ENCODE measurements at places on chromosomes 12 and 14.

GRCh38 chr12:53747095-53747494, 4.7 kb downstream of the CISTR start:
- DNase-seq: no peak

GRCh38 chr12:119700078-119700477, 32.1 kb downstream of the PRKAB1 start:
- DNase-seq: no peak

DNA sequence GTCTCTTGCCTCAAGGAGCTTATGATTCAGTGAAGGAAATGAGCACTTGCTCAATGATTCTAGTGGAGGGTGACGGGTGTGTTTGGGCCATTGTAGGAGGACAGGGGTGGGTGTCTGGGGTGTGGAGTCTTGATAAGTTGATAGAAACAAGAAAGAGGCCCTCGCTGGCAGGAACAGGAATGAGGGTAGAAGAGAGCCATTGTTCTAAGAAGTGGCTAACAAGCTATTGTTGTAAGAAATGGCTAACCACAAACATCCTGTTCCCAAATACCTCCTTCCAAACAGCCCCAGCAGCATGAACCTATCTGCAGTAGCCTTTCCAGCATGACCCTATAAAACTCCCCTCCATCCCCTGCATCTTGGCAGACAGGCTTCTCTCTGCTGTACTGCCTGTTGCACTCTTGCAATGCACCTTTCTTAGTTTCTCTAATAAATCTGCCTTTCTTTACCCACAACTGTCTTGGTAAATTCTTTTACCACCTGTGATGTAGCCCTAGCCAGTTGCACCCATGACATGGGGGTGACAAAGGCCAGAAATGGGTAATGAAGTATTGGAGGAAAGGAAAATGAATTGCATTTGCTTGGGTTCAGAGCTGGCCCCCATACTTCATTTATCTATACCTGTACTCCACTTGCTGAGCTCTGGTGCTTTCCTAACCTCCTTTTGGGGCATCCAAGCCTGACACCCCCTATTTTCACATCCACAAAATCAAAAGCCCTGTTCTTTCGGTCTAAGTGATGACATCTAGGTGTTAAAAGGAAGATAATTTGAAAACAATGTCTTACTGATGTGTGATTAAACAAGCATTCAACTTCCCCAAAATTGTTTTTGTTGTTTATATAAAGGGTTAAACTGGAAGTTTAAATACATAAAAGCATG, 389.1 kb downstream of the GRIN2B start:
- DNase-seq: peak; percentile 84

DNA sequence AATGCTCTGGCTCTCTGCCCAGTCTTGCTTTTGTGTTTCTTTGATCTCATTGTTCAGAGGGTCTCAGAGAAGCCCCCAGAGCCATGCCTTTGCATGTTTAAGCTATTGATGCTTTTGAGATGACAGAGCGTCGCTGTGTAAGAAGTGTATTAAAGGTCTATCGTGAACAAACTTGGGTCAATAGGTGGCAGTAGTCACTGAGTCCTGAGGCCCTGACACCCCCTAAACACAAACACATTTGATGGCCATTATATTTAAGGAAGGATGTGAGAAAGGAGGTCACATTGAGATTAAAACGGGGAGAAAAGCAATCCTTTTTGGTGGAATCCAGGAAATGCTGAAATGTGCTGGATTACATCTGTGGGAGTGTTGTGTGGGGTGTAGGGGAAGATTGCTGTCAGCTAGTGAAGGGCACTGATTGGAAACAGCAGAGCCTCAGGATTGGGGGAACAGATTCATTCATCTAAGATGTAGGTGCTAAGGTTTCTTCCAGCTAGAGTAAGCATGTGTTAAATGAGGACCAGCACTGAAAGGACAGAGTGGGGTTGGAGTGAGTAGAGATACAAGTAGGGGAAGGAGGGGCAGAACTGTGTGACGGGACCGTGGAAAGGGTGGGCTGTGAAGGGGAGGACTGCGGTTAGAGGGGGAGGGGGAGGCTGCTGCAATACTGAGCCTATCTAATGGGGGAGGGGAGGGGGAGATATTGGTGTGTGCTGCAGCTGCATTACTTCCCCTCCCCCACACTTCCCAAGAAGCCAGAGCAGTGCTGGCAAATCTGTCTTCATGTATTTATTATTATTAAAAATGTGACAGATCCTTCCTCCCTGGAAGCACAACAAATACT, 12.7 kb downstream of the NGDN start:
- no peak for DNase-seq

DNA sequence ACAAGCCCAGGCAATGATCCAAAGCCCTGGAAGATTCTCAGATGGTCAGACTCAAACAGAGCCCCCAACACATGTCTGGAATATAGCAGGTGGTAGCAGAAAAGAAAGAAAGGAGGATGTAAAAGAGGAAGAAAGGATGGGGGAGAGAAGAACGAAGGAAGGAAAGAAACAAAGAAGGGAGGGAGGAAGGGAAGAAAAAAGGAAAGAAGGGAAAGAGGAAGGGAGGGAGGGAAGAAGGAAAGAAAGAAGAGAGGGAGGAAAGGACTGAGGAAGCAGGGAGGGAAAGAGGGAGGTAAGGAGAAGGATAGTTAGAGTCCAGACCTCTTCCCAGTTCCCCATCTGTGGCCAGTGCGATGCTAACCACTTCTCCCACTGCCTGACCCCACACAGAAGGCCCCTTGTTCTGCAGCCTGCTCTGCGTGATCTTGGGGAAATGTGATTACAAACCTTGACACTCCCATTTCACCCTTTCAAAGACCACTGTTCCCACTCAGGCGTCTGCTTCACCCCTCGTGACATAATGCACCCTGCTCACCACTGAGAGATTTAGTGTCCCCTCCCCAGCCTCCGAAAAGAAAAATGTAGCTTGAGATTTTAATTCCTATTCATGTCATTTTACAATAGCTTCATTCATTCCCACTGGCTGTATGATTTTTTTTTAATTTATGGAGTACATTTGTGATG, 357.9 kb downstream of the BCL11B start:
- no peak for DNase-seq

- DNase-seq: no peak
These were observed 52.1 kb downstream of the HSPB8 start for GRCh38 chr12:119230807-119231206.

DNA sequence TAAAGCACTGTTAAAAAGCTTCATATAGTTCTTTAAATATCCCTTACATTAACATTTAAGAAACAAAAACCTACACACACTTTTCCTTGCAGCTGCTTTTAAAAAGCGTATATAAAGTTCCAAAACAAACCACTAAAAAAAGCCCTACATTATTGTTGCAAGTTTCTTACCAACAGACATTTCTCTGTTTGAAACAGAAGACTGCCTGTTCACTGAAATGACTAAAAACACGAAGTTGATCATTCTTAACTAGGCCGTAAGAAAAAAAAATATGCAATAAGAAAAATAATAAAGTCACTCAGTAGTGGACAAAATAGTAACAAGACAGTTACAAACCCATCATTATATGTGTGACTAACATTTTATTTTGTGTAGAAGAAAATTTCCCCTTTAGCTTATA, 37.3 kb downstream of the KIF21A start:
- DNase-seq: no peak

- DNase-seq: peak; percentile 68
These were observed 2.5 kb upstream of the LRRK2 start for GRCh38 chr12:40222247-40222646.

DNA sequence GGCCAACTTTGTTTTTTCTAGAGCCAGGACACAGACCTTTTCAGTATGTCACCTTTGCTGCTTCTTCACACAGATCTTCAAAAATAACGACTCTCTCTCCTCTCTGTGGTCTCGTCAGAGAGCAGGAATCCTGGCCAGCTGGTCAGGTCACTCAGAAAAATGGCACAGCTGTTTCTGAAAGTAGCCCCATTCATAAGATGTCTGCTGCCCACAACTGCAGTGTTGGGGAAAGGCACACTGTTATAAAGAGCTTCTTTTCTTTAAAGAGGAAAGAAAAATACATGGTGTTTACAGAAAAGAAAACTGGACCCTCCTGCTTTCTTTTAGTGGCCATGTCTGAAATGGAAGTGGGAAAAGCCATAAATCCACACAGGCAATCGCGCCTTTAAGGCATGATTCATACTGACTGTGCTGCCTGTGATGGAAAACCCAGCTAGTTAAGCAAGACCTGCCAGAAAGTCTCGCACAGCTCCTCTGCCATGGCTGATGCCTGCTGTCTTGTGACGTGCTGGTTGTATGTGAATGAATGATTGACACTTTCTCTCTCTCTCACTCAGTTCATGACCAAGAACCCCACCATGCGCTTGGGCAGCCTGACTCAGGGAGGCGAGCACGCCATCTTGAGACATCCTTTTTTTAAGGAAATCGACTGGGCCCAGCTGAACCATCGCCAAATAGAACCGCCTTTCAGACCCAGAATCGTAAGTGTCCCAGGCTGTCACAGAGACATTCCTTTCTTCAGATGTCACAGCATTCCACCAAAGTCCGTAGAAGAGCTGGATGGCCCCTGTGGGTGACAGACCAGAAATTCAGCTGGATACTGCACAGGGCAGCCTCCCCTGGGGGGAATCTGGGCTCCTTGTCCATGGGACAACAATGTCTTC, 147.9 kb upstream of the HIF1A start:
- no peak for DNase-seq
